ENCODE measurements at places on chromosomes 3 and 15. TPM values are rescaled to one million over a fixed set of nuclear protein-coding genes. Genes with fewer than 3 reads are reported as not detected.

Gene LXN
- 20.7 TPM for total RNA-seq

Gene ADGRG7
- total RNA-seq, result not detected

GRCh38 chr3:188149587-188149986 lies 4.4 kb upstream of the LPP start:
- no peak for DNase-seq

DNA sequence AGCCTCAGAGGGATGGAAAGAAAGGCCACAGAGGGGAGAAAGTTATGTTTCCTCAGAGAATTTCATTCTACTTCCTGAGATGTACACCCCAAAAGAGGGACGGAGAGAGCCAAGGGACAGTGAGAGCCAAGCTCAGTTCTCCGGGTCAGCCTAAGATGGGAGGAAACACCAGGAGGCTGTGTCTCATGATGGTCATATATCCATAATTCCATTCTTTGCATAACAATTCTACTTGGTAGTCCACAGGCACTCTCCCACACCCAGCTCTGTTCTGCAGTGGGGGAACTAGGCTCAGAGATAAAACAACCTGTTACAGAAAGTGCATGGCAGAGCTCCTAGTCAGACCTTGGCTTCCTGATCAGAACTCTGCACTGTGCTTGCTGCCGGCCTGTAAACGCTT lies 54.4 kb downstream of the WDR76 start:
- DNase-seq, result no peak

GRCh38 chr3:71088019-71088708 lies 495.4 kb downstream of the FOXP1 start:
- no peak for DNase-seq

Gene C3orf22
- total RNA-seq, result not detected

Gene DPPA2
- 1.2 TPM for total RNA-seq

Gene LYZL4
- total RNA-seq, result not detected

GRCh38 chr3:192570821-192571791 lies 156.2 kb downstream of the FGF12 start:
- DNase-seq, result no peak

Gene INSYN1
- 0.17 TPM for total RNA-seq

DNA sequence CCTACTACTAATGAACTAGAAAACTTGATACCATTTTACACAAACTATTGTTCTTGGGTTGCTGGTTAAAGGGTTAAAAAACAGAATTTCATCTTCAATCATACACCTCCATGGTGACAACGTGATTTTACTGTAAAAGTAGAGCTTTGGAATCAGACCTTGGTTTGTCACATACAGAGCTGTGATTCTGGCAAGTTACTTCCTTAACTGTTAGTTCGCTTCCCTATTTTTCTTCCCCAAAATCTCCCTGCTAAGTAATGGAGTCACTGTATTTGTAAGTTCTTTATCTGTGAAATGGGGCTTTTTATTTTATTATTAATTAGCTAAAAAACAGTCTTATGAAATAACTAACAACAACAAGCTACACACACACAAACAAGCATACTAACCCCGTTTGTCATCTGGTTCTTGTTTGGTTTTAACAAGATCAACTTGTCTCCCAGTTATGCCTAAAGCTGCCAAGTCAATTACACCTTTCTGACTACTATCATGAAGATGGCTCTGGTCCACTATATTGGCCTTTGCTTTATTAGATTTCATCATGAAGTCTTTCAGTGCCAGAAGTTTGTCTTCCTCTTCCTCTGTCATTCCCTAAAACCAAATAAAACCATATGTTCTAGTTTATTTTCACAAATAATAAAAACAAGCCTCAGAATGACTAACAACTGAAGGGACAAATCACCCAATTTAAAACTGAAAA lies 38.6 kb downstream of the PIK3R4 start:
- DNase-seq, result no peak

GRCh38 chr3:72344236-72344635 lies 504.0 kb downstream of the SHQ1 start:
- DNase-seq, result no peak

- no peak for DNase-seq
Observed at GRCh38 chr3:136385457-136385856, 135.3 kb downstream of the PCCB start.

GRCh38 chr3:79517766-79518413 lies 249.9 kb downstream of the ROBO1 start:
- DNase-seq, result peak; percentile 60

Gene SPSB4
- total RNA-seq, result 10.7 TPM

- DNase-seq, result peak; percentile 95
Observed at GRCh38 chr15:32029862-32030781, at the start of gene CHRNA7. CHRNA7 (plus strand) TSS chr15:32030515; CDS start chr15:32030595, 80 bp downstream.

GRCh38 chr3:128994581-128995546 lies 988 bp upstream of the CFAP92 start:
- no peak for DNase-seq

Gene ARNT2
- 20.1 TPM for total RNA-seq

DNA sequence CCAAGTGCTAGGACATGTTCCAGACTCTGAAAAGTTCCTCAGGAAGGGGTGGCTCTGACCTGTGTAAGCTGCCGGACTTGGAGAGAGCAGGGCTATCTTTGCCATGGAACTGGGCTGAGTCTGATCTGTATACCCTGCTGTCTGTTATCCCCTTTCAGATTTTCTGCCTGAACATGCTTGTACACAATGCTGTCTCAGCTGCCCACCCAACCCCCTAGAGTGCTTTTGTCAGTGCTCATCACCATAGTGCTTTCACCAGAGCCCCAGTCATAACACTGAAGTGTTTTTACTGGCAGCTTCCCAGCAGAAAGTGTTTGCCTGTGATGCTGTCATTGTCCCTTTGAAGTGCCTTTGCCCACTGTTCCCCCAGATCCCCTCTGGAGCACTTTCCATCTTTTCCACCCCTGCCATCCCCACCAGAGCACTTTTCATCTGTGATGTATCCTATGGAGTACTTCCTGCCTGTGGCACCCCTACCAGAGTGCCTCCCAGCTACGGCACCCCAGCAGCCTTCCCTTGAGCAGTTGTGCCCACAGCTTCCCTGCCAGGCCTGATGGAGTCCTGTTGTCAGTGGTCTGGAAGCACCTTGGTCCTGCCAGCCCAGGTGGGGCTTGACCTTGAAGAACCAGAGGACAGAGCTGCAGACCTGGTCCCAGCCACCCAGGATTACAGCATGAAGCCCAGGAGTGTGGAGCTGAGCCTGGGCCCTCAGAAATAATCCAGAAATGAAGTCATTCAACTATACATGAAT lies 397.7 kb downstream of the DIPK2A start:
- DNase-seq, result peak; percentile 46

Gene PPP1R14D
- not detected for total RNA-seq

DNA sequence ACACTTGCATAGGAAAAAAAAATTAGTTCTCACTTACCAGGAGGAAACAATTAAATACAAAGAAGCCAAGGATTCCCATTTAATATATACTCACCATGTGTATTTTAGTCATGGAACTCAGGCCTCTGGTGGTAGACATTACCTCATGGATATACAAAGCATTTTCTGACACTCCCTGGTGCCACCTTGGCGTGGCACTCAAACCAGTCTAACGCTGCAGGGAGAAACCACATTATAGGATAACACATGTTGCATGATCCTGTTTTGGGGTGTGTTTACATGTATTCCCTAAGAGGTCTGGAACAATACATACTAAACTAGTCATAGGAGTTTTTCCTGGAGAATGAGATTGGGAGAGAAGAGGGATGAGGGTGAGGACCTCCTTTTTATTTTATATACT lies 5.9 kb upstream of the RTF1 start:
- no peak for DNase-seq

- peak; percentile 63 for DNase-seq
Observed at GRCh38 chr3:182259579-182259978, 533.7 kb upstream of the ATP11B start.

Gene TUSC7
- not detected for total RNA-seq

- DNase-seq, result no peak
Observed at GRCh38 chr15:24819680-24820079, 135.1 kb upstream of the SNRPN start.

Gene NR2E3
- total RNA-seq, result 0.28 TPM

DNA sequence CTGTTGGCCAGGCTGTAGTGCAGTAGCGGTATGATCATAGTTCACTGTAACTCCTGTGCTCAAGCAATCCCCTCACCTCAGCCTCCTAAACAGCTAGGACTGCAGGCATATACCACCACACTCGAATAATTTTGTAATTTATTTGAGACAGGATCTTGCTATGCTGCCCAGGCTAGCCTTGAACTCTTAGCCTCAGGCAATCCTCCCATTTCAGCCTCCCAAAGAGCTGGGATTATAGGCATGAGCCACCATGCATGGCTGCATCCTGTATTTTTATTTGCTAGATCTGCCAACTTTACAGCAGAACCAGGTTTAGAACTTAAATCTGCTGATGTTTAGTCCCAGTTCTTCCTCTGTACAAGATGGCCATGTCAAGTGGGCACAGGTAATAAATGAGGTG lies 69.6 kb downstream of the ERC2 start:
- no peak for DNase-seq

GRCh38 chr3:150319900-150320299 lies 88.2 kb upstream of the TSC22D2 start:
- DNase-seq, result no peak

DNA sequence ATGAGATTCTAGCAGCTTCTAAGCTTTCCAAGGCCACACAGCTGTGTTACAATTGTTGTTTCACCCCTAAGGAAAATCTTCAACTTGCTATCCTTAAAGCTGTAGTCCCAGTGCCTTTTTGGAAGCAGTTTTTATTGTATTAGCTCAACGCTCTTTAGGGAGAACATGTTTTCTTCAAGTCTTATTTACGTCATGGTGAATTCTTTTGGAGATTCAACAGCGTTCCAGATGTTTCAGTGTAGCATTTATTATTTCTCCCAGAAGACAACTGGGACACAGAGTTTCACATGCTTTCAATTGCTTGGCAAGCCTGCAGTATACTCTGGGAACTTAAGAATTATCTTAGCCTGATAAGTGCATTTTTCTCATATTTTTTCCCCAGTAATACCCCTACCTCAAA lies 888.3 kb downstream of the PLOD2 start:
- DNase-seq, result no peak

DNA sequence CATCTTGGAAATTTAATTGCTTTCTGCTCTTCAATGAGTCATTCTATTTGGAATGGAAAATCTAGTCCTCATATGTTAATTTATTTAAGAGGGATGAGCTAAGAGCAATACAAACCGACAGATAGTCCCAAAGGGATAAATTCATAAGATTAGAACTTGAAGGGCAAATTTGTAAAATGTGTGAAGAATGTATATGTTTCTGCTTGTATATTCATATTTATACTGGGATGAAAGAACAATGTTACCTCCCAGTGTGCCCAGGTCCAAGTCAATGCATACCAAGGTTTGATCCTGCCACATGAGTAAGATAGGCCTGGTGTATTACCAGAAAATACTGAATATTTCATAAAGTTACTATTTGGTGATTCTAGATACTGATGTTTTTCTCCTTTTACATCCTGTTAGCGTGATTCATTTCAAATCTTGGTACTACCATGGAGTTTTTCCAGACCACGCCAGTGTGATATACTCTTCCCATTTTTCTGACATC lies 255.6 kb upstream of the SEMA6D start:
- no peak for DNase-seq

GRCh38 chr3:72247126-72247525 lies 462.2 kb upstream of the PROK2 start:
- DNase-seq, result no peak

- no peak for DNase-seq
Observed at GRCh38 chr15:60798821-60799220, 319.9 kb upstream of the ICE2 start.

Gene AGTR1
- total RNA-seq, result not detected

DNA sequence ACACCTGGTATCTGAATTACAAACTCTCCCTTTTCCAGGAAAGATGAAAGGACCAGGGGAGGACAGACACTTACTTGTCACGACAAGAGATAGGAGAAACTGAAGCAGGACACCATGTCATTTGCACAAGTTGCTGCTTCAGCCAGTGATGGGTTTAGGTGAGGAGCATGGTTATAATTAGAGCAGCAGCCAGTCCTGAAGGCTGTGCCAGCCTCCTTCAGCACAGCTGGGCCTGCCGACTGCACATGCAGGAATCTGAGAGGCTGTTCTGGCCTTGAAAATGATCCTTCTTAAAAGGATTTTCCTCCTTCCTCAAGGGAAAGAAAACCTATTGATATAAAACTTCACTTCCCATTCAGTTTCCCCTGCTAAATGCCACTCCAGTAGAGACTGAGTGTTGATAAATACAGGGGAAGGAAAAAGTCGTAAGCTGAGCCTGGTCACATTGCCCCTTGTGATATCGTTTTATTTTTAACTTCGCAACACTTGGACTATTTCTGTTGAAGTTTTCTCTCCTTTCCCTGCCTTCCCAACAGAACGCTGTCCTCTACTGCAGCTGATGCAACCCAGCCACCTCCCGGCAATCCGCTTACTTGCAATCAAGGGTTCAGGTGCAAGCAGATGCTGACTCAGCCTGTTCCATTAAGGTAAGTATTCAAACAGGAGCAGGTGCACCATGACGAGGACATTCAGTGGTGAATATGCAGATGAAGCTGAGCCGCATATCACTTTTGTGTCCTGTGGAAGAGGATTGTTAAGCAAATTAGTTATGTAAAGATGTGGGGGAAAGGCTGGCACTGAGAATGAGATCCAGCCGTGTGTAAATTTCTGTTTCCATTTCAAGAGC lies at the start of gene FBXO40:
Gene FBXO40 (plus strand): TSS at position 524 of the 847 bp plus-strand sequence. CDS start 27,197 bp downstream, outside the sequence.
- DNase-seq, result peak; percentile 17

DNA sequence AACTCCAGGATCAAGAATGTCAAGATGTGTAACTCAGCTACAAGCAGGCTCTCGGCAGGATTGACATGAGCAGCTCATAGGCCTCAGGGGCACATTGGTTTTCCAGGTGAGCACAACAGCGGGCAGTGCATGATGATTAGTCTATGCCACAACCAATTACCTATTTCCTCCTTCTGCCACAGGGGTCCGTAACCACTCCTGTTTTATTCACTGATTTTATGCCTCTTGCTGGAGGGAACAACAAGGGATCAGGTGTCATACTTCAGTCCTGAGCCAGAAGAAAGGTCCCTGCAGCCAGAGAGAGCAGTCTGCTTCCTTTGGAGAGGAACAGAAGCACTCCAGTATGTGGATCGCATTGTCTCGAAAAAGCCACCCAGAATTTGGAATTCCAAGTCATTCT lies 35.1 kb upstream of the PTPRG start:
- DNase-seq, result no peak
